Activated CD4-positive, CD25-positive, alpha-beta regulatory T cell (primary cell): ENCODE measurements at places on chromosomes 2 and 18.

DNA sequence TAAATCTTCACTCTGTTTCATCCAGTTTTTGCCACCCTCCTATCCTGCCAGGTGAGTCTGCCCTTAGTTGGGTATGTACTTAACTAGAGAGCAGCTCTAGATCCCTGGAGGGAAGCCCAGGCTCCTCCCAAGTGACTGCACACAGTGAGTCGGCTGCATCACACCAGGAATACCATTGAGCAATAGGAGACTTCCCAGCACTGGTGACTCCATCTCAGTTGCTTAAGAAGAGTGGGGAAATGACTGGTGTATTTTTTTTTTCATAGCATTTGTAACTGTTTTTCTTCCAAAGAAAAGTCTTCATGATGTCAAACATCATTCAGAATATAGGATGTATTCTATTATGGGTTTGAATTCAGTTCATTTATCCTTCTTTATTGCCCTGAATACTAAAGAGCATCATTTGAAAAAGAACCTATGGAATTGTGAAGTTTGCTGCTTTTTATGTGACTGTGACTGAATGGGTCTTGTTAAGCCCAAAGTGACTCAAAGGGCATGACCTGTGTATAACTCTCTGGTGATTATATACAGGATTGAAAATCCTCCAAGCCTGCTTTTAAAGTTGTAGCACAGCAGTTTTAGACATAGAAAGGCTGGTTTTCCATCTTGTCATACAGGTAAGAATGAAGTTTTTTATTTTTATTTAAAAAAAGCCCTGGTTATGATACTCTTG, 84.3 kb downstream of the MAP3K20 start:
- no peak for DNase-seq

- DNase-seq: no peak
These were observed 20.5 kb downstream of the TYMS start for GRCh38 chr18:677951-678381.

- no peak for DNase-seq
These were observed 555.0 kb upstream of the TMEFF2 start for GRCh38 chr2:192749611-192750200.

- DNase-seq: no peak
These were observed 11.9 kb downstream of the SLC14A2 start for GRCh38 chr18:45627204-45627526.

GRCh38 chr2:11500702-11501303, 33.0 kb upstream of the GREB1 start:
- no peak for DNase-seq

DNA sequence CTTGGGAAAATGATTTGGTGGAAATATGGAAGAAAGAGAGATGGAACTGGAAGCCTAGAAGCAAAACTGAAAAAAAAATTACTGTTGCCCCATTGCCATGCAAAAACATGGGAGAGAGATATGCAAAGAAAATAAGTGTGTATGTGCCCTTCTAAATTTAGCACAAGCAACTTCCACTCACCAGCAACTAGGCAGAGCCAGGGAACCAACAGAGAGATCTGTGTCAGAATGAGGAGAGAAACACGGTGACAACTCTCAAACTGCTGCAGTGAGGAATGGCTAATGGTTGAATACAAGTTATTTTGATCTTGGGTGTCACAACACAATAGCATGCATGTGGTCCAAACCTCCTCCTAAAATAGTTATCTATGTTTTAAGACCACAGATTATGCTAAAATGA, 10.9 kb downstream of the DSC2 start:
- DNase-seq: no peak

DNA sequence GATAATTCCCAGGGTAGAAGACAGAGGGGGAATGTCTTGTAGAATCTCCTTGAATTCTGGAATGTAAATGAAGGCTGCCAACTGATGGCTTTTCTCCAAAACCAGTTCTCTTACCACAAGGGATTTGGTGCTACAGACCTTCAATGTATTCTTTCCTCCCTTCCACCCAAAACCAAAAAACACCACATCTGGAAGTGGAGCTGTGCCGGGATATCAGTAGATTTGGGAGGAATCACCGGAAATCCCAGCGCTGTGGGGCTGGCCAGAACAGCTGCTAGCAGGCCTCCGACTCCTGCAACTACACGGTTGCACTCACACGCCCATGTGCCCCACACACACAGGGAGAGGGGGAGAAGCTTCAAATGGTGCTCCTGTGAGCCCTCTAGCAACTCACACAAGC, 45.7 kb downstream of the RPL31 start:
- no peak for DNase-seq

DNA sequence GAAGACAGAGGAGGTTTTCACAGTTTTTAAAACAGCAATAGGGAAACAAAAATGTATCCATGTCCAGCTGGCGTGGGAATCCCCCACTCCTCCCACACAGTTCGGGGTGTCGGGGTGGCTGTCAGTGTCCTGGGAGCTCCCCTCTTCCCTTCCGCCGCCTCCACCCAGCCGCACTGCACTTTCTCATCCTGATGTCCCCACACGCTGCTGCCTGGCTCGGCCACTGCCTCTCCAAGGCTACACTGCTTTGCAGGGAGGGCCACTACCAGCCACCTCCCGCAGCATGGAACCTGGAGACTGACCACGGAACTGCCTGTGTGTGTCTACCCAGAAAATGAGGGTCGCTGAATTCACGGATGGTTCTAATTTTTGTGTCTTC, 138.7 kb upstream of the CTDP1 start:
- DNase-seq: no peak
